GM12865 (cell line): ENCODE measurements at places on chromosomes 6 and 20.
A peak's percentile ranks its signal among the peaks of the same experiment; 100 is the strongest.

DNA sequence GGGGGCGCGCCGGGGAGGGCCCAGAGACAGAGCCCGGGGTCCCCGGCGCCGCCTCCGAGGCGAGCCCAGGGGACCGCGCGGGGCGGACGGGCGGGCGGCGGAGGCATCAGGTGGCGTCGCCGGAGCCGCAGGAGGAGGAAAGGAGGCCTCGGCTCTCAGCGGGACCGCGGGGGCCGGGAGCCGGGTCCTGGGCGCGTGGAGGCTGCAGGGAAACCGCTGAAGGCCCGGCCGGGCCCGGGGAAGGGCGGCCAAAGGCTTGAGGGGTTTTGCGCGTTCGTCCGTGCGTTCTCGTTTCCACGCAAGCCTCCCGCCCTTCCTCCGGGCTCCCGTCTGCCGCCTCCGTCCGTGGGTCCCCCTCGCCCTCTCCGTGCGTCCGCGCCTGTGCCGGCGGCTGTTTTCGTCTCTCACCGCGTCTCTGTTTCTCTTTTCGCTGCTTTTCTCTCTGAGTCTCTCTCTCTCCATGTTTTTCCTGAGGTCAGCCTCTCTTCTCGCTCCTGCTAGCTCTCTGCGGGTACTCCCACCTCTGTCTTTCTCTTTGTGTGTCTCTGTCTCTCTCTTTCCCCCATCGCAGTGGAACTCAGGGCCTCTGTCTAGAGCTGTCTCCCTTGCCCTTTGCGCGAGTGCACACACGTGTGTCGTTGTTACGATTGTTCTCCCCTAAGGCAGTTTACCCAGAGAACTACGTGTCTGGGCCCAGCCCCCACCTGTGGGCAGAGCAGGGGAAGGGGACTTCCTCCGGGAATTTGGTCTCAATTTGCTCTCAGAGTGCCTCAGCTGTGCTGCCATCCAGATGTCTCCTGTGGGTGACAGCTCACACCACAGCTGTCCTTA is 2.1 kb downstream of the IRF4 start:
- DNase-seq: peak; percentile 58

DNA sequence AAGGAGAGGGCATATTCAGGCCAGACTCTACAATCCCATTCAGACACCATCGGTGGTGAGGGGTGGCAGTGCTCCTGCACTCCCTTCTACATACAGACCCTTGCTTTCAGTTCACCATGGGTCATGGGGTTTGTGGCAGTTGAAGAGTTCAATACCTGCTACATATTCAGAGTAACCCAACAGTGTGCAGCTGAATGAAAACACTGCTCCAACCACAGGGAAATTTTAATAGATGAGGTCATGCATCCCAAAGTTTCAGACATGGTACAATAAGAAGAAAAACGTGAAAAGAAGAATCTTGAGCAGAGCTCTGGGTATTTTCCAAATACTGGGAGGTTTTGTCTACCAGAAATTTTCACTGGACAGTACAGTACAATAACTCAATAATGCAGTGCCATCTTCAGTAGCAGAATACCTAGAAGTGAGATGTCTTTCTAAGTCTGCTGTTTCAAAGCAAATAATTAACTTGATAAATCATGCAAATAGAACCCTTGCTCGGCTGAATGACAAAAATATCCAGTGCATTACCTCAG is 162.1 kb downstream of the PTPRK start:
- no peak for DNase-seq

DNA sequence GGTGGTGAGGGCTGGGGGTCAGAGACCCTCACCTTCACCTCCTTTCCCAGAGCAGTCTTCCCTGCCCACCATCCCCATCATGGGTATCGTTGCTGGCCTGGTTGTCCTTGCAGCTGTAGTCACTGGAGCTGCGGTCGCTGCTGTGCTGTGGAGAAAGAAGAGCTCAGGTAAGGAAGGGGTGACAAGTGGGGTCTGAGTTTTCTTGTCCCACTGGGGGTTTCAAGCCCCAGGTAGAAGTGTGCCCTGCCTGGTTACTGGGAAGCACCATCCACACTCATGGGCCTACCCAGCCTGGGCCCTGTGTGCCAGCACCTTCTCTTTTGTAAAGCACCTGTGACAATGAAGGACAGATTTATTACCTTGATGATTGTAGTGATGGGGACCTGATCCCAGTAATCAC is 2.1 kb downstream of the HLA-G start:
- DNase-seq: no peak

- no peak for DNase-seq
Measured at GRCh38 chr20:38883081-38883980, 42.9 kb upstream of the FAM83D start.

- peak; percentile 26 for DNase-seq
Measured at GRCh38 chr6:82385102-82385501, 21.5 kb downstream of the TPBG start.

- no peak for DNase-seq
Measured at GRCh38 chr6:158847012-158847529, 27.9 kb upstream of the EZR start.

- no peak for DNase-seq
Measured at GRCh38 chr6:157280947-157281346, 42.4 kb downstream of the TMEM242 start.

GRCh38 chr6:142716097-142716496 is 228.9 kb downstream of the HIVEP2 start:
- peak; percentile 23 for DNase-seq

GRCh38 chr6:153729189-153729588 is 309.9 kb upstream of the OPRM1 start:
- DNase-seq: no peak

DNA sequence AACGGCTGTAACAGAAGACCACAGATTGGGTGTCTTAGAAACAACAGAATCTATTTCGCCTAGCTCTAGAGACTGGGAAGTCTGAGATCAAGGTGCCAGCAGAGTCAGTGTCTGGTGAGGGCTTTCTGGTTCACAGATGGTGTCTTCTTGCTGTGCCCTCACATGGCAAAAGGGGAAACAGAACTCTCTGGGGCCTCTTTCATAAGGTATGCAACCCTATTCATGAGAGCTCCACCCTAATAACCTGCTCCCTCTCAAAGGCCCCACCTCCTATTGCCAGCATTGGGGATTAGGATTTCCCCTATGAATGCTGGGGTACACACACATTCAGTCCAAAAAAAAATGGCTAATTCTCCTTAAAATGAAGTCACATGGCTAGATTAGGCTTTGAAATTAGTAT is 10.0 kb downstream of the TXNDC5 start:
- peak; percentile 52 for DNase-seq

DNA sequence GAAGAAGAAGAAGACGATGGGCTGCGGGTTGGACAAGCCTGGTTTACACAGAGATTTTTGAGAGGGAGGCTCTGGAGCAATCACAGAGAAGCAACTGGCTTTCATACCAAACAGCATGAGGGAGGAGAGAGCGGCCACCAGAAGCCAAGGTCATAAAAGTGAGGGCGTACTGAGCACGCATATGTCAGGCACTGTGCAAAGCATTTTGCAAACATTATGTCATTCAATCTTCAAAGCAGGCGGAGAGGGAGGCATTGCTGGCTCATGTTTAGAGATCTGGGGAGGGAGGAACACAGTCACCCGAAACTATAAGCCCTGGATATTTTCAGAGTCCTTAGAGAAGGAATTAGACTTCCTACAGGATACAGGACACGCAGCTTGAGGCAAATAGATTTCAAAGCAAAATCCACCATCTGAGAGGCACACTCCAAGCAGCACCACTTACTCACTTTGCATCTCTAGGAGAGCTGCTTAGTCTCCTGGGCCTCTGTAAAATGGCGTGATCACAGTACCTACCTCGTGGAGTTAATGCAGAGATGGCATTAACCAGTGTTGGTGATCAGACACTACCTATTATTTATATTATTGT is 24.6 kb downstream of the RAMACL start:
- DNase-seq: no peak

DNA sequence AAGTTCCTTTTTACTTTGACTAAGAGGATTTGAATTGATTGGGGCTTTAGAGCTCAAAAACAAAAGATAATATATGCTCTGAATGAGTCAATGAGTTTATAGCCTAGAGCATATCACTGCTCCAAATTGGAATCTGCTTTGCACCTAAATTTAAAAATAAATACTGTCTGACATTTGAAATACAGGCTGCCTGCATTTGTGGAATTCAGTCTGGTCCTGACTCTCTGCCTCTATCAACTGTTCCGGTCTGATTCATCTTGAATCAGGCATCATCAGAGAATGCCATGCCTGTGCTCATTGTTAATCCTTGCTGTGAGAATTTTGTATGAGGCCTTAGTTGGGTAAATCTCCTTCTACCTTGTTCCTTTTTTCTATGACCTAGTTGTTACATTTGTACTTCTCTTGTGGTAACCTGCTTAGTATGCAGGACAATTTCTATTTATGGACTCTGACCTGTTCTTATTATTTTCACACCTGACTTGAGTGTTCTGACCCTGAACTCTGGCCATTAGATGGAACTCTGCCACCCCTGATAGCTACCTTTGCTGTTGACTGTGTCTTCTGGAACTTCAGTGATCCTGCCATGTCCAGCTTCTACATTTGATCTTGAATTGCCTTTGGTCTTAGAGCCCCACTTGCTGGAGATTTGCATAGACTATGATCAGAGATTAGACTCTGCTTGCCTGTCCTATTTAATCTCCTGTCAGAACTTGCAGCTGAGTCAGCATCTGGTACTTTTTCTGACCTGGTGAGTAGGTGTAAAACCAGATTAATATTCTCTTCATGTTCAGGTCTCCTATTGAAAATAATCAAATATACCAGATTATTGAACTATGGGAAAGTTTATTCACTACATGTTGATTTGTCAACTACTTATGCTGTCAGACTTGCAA is 442.7 kb upstream of the HS3ST5 start:
- DNase-seq: no peak

- DNase-seq: no peak
Measured at GRCh38 chr6:35044145-35044745, 96.9 kb downstream of the TCP11 start.

GRCh38 chr20:12847872-12848271 is 160.9 kb upstream of the SPTLC3 start:
- no peak for DNase-seq

DNA sequence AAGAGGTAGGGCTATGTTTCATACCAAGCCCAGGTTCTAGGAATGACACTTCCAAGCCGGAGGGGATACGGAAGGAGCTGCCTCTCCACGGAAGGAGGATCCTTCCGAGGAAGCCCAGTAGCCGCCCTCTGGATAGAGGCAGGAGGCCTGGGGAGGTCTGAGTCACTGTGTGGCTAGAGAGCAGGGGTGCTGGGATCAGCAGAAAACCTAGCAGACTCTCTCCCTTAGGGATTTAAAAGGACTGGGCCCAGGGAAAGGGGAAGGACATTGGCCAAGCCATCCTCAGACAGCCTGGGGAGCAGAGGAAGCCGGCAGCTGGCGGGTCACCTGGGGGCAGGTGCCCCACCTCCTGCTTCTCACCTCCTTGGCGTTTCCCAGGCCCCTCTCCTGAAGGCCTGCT is 36.6 kb upstream of the NFATC2 start:
- DNase-seq: no peak

- no peak for DNase-seq
Measured at GRCh38 chr6:11224966-11225463, 7.5 kb downstream of the NEDD9 start.

GRCh38 chr6:56347526-56347925 is 100.1 kb upstream of the COL21A1 start:
- no peak for DNase-seq

- DNase-seq: no peak
Measured at GRCh38 chr6:155706341-155706740, 250.7 kb upstream of the NOX3 start.

DNA sequence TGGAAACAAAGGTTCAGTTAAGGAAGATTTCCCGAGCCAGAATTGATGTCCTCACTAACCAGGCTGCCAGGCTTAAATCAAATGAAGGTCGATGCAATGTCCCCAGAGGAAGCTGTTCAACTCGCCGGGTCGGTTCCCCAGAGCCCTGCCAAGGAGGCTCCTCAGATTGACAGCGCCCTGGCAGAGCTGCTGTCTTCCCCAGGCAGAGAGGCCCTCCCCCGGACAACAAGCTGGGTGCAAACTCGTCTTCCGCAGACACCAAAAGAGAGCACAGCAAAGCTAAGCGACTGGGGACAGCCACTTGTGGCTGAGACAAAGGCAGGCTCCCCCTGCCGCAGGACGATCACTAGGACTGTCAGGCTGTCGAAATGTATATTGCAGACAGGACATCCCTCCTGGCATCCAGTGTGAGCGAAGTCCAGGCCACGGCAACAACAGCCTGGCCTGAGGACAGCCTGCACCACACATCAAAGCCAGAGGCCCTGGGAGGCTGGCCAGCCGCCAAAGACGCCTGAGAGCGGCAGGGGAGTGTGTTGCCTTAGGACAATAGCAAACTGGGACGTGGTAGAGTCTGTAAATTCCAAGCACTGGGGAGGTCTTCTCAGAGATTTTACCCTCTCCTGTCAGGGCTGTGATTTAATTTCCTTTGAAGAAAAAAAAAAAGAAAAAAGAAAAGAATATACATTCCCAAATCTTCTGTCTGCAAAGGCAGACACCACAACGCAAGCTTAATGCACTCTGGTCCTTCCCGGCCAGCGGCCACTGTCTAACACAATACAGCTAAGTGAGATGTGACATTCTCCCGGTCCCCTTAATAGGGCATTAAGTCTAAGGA is 99.1 kb downstream of the HIVEP2 start:
- peak; percentile 86 for DNase-seq

DNA sequence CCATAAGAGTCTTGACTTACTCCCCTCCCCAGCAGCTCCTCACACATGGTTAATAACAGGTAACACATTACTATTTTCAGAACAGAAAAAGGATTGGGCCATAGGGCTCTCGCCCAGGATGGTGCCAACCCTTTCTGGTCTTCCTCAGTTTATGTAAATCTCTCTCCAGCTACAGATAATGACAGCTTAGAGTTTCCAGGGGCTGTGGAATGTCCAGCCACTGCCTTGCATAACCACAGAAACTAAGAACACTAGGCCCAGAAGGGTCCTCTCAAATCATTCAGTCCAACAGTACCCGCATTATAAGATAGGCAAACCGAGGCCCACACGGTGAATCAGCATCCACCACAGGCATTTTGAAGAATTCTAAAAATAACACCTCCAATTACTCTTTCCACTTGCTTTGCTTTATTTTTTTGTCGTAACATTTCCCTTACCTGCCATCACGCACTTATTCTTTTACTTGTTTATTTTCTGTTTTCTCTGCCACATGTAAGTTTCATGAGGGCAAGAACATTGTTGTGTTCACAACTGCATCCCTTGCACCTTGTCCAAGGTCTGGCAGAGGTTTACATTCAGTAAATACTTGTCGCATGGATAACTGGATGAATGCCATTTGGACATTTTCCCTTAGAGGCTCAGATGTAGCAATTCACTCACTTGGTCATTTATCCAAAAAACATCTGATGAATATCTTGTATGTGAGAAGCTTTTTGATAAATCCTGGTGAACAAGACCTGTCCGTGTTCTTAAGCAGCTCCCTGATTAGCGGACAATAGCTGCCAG is 6.4 kb upstream of the SDC4 start:
- DNase-seq: no peak

DNA sequence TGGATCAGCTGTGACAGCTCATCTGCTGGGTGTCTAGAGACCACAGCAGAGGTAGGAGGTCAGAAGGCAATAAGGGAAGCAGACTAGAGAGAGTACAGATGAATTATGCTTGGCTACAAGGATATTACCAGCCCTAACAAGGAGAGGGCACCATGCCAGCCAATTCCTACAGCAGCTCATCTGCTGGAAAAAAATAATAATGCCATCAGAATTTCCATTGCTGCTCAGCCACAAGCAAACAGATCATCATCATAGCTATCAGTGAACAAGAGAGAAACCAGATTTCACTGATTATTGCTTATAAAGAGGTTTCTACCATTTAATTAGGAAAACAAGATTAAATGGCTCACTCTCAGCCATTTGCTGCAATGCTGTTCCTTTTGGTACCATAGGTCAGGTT is 66.5 kb downstream of the PSMG4 start:
- DNase-seq: no peak

GRCh38 chr6:110776413-110776812 is 38.9 kb downstream of the CDK19 start:
- DNase-seq: no peak
